ENCODE measurements at places on chromosomes 3 and 15.

- no peak for DNase-seq
Measured at GRCh38 chr3:59611649-59612443, 562.0 kb upstream of the CFAP20DC start.

DNA sequence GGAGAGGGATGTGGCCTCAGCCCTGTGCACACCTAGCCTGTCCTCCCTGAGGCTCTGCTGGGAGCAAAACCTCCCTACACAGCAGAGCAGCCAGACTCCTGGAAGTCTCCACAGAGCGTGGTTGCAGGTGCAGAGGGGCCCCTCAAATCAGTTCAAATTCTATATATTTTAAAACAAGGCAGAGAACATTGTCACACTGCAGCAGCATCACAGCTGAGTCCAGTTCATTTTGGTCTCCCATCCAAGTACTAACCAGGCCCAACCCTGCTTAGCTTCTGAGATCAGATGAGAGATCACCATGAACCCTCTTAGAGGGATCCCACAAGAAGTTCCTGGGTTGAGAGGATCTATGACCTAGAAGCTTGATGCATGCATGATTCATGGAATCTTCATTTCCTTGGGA is 331.0 kb upstream of the RGMA start:
- DNase-seq, result no peak

DNA sequence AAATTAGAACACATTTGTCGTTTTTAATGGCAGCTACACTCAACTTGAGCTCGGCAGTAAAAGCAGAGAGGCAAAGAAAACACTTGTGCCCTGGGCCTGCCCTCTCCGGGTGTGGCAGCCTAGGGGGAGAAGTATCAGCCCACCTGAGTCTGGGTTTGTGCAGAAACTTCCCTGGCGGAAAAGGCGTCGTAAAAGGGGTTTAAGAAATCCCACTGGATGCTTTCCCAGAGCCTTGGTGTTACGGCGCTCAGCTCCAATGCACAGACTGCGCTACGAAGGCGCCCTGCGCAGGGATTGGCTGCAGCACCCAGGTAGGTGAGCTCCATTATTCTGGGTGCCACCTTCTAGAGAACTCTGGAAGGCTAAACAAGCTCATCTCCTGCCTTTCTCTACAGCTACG is 461.5 kb upstream of the NR2F2 start:
- DNase-seq, result no peak

GRCh38 chr3:194328053-194328657 is 23.0 kb downstream of the CPN2 start:
- no peak for DNase-seq

DNA sequence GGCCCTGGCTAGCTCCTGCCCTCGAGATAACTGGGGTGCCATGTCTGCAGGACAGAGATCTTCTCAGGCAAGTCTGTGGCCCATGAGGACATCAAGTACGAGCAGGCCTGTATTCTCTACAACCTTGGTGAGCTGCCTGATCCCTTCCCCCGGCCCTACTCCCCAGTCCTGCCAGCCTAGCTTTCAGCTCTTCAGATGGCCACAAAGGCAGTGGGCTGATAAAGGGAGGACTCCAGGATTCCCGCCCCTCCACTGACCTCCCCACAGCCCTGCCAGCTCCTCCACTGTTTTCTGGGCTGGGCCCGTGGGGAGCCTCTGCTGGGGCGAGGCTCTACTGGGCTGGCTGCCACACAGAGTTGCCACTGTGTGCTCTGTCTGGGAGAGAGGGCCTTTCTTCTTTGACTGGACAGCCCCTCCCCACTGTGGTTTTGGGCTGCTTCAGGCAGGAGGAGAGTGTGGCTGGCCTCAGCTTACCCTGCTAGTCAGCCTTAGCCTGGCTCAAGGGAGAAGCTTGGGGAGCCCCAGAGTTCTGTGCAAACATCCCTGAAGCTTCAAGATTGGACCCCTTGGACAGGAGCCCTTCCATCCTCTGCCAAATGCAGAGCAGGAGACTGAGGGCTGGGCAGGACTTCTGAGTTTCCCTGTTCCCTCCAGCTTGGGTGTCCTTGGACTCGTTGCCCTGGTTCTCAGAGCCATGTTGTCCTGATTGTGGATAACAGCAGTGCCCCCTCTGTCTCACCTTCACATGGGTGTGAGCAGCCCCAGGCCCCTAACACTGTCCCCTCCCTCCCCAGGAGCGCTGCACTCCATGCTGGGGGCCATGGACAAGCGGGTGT is 24.4 kb downstream of the PTPN23 start:
- no peak for DNase-seq

GRCh38 chr3:25707268-25707926 is 42.7 kb upstream of the TOP2B start:
- no peak for DNase-seq

DNA sequence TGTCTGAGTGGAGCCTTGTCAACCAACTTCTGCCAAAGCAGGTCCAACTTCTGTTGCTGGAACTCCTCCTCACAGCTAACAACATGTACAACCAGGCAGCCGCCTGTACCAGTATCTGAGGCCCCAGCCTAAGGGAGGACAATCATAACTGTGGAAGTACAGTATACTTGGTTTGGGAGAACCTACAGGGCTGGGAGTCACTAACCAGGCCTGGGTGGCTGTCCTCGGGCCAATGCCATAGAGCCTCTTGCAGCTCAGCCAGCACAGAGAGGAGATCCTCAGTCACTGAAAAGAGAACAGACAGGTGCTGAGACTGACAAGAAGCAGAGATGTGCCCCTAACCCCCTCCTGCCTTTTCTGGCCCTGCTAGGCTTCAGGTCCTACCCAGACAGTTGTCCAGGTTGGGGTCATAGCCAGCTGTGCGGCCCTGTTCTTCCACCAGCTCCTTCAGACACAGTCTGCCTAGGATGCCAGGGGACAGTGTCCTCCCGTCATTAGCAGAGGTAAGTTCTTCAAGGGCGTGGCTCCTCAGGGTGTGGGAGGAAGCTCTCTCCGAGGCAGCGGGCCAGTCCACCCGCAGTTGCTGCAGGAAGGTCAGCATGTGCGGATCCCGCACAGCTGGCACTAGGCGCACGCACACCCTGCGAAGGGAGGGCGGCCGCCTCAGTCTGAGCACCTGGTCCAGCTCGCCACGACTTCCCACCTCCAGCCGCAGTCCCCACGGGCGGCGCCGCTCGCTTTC is 980 bp downstream of the DALRD3 start:
- DNase-seq, result no peak

DNA sequence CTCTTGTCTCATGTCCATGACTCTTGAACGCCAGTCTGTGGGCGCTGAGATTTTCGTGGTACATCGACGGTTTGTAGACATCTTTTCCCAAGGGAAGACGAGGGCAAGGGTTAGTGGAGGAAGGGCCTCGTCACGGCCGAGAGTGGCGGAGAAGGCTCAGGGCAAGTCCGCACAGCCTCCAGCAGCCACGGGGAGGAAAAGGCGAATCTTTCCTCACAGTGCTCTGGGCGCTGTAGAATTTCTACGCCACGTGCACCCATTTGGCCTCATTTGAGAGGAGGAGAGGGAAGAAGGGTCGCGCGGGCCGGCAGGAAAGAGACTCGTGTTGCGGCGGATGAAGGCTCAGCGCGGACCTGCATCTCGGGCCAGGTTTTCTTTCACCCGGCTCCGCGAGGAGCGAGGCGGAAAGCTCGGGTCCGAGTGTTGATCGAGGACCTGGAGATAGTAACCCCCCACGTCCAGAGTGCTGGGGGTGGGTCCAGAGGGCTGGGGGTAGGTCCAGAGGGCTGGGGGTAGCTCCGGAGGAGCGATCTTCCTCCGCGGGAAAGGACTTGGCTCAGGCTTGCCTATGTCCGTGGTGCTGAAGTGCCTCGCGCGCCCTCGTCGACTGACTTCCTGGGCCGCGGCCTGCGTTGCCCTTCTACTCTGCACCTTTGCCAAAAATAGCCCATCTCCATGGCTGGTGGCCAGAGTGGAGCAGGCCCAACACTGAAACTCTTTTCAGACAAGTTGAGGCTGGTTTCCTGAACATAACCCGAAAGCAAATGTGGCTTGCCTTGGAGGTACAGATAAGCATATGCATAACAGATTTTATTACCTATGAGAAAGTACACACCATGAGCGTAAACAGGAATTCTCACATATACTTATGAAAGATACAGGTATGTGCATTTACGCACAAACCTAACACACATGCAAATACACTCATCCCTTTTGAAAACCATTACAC is 1.1 kb downstream of the SLC35G2 start:
- DNase-seq, result peak; percentile 14

DNA sequence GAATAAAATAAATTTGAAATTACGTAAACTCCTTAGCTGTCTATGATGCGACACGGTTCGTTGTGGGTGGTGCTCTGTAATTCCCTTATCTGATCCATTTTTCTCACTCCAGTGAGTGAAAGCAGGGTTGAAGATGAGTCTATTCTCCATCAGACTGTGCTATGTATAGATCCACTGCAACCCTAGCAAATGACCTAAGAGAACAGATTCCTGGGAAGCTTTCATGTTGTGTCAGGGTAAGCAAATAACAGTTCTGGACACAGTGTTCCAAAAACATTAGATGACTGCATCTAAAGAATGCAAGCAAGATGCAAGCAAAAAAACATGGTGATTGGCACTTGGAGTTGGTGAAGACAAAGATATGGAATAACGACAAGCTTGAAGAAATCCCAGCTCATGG is 239.3 kb downstream of the SLC9A9 start:
- DNase-seq, result no peak

GRCh38 chr3:187292181-187292580 is 644 bp upstream of the MASP1 start:
- no peak for DNase-seq

DNA sequence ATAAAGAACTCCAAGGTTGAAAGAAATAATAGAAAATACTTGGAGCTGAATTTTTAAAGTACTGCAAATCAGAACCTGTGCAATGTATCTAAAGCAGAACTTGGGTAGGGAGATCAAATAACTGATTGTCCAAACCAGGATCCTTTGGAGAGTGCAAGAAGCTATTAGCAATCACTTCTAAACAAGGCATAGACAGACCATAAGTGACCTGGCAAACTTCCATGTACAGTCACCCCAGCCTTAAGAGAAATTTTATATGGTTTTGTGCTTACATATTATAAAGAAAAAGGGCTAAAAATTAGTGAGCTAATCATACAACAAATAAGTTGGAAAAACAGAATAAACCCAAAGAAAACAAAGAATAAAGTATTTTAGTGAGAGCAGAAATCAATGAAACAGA is 35.2 kb downstream of the ETV5 start:
- DNase-seq, result no peak

DNA sequence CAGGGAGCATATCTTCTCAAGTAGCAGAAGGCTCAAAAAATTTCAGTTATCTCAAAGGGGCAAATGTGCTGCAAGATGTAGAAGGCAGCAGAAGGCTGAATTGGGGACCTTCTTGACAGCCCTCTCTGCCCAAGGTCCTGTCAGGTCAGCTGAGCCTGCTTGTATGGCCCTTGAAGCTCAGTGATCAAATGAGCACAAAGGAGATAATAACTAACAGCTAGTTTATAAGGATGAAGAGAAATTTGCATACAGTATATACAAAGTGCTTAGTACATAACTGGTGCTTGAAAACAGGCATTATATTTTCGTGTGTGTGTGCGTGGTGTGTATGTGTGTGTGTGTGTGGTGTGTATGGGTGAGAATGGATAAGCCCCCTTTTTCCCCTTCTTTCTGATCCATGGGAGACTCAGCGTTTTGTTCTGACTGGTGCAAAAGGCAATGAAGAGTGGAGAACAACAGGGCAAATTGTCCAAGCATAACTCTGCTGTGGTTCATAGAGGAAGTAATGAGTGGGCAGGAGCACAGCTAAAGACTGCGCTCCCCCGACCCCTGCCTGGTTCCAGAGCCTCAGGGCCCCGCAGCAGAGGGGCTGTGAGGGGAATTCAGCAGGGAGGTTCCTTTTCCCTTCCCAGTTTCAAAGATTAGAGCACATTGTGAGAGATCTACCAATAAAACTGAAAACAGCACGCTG is 356.8 kb upstream of the NR2F2 start:
- DNase-seq, result no peak

DNA sequence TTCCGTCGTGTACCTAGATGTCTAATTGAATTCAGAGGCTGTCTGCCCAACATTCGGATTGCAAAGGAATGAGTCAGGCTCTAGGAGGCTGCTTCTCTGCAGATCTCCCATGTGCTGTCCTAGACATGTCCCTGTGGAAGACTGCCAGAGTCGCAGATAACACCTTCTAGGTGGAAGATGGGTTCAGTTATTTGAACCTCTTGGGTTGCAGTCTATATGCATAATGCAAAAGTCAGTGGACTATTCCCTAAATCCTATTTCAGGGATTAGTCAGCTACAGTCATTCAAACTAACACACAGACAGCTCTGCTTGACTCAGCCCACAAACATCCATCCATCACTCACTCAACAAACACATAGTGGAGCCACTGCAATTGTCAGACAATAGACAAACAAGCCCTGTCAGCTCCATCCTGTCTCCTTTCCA is 300.0 kb upstream of the CTNNB1 start:
- DNase-seq, result no peak

GRCh38 chr3:9951126-9951525 is 1.1 kb downstream of the PRRT3 start:
- DNase-seq, result no peak

DNA sequence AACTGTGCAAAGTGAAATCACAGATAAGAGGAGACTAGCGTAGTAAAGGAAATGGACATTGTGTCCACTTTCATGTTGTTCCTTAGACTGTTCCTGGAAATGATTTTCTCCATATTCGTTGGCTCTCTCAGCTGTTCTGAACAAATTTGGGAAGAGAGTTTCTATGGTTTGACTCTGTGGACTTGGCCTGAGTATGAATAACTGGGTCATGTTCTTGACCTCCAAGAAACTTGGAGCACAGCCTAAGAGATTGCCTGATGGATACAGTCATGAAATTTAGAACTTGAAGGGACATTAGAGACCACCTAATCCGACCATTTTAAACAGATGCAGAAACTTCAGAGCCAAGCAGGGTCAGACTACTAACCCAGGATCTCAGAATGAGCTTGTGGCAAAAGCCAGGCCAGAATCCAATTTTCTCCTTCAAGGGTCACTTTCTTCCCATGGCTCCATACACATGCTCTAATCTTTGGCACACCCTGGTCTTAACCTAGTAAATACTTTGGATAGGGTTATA is 430.4 kb downstream of the RBMS3 start:
- no peak for DNase-seq

Data from CD4-positive, alpha-beta T cell treated with Interleukin-6 at 100 ng/mL for 8 hours (primary cell).